ENCODE measurements at places on chromosomes 13 and 19.

DNA sequence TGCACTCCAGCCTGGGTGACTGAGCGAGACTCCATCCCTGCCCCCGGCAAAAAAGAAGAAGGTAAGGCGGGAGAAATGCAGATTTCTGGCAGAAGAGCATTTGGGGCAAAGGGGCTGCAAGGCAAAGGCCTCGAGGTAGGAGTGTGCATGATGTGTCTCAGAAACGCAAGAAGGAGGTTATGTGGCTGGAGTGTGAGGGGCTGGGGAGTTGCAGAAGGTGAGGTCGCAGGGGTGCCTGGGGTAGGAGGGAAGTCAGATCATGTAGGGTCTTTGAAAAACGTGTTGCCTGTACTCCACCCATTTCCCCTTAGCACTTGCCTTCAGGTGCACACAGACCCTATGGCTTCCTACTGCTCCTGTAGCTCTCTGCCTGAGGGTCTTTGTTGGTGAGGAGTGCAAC is 29.9 kb downstream of the KCTD15 start:
- no peak for DNase-seq

DNA sequence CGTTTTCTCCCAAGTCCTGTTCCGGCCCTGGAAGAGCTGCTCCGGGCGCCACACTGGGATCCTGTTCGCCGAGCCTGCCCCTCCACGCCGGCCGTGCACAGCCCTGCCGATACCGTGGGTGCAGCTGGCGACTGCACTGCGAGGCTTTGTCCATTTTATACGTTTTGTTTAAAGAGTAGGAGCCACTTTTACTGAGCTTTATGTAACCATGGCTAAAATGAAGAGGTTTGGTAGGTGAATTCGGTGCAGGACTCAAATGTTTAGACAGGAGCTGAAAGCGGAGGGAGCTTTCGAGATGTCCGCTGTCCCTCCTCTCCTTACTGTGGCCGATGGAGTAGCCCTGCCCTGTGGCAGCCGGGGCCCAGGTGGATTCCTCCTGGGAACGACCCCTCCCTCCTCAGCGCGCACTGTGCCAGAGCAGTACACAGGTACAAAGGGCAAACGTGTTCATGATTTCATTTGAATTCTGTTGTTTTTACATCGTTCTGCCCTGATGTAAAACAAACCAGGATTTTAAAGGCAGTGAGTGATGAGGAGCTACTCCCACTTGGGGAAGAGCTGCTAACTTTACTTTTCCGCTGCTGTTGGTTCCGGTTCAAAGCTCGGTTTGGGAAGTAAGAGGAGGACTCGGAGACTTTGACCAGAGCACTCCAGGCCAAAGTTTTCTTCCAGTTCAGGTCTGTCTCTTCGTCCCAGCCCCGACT is 1.7 kb downstream of the COL4A2 start:
- DNase-seq = no peak

DNA sequence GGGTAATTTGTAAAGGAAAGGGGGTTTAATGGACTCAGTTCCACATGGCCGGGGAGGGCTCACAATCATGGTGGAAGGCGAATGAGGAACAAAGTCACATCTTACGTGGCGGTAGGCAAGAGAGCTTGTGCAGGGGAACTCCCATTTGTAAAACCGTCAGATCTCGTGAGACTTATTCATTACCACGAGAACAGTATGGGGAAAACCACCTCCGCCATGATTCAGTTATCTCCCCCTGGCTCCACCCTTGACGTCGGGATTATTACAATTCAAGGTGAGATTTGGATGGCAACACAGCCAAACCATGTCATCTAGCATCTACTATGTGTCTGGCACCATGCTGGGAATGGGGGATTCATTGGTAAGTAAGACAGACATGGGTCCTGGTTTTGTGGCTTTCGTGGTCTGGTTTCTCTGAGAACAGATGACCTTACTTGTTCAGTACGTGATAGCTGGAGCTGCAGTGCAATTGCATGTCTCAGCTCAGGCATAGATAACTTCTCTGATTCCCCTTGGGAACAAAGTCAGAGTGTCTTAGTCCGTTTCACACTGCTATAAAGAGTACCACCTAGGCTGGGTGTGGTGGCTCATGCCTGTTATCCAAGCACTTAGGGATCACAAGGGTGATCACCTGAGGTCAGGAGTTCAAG is 8.3 kb downstream of the ZNF554 start:
- DNase-seq = no peak

DNA sequence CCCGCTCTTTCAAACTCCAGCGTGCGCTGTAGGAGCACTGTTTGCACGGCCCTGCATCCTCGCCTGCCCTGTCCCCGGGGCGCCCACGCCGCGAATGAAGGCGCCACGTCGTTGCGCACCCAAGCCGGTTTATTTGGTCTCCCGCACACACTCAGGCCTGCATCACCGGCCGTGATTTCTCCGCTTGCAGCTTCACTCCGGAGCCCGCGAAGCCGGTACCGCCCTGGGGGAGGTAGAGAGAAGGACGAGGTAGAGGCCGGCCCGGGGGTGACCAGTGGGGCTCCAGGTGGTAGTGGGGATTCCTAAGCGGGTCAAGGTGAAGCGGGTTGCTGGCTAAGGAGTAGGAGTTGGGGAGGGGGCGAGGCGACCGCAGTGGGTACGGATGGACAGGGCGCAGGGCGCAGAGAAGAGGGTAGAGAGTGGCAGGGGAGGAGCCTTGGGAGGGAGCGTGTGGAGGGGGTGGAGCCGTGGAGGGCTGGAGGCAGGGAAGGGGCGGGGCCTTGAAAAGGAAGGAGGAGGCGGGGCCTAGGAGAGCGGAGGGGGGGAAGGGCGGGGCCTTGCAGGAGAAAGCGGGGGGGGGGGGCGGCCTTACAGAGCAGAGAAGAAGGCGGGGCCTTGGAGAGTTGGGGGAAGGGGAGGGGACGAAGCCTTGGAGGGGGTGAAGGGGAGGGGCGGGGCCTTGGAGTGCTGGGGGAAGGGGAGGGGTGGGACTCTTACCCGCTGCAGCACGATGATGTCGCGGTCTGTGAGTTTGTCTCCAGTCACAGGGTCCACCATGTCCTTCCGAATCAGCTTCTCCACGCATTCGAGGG is 24.6 kb downstream of the NOSIP start:
- peak; percentile 70 for DNase-seq

DNA sequence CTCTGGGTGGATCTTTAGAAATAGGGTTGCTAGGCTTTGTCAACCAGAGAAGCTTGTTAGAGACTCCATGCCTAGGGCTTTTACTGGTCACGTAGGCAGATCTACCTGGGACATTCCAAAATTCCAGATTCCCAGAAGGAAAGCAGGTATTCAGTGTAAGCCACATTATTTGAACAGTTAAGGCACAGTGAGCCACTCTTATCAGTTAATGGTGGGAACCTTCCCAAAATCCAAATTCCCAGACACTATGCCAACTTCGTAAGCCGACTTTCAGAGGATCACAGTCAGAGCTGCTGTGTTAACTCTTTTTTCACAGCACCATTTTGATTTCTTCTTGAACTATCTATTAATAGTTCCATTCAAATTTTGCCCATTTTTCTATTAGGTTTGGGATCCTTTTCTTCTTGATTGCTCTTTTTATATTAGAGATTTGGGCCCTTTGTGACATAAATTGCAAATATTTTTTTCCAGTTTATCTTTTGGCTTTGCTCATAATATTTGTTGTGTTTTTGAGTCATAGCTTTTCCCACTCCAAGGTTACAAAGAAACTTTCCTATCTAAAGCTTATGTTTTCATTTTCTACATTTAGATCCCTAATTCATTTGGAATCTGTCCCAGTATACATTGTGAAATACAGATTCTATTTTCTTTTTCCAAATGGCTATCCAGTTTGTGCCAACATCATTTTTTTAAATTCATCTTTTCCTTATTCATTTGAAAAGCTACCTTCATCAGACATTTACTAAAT is 77.3 kb downstream of the DHRS12 start:
- no peak for DNase-seq

DNA sequence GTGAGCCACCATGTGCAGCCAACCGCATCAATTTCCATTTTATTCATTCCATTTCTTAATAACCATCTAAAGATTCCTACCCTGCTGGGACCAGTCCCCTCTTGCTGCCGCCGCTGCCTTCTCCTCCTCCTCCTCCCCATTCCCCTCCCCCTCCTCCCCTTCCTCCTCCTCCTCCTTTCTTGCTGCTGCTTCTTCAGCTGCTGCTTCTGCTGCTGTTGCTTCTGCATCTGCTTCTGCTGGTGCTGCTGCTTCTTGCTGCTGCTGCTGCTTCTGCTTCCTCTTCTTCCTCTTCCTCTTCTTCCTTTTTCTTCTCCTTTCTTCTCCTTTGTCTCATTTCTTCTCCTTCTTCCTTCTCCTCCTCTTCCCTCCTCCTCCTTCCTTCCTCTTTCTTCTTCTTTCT is 20.0 kb upstream of the SPRYD7 start:
- no peak for DNase-seq

DNA sequence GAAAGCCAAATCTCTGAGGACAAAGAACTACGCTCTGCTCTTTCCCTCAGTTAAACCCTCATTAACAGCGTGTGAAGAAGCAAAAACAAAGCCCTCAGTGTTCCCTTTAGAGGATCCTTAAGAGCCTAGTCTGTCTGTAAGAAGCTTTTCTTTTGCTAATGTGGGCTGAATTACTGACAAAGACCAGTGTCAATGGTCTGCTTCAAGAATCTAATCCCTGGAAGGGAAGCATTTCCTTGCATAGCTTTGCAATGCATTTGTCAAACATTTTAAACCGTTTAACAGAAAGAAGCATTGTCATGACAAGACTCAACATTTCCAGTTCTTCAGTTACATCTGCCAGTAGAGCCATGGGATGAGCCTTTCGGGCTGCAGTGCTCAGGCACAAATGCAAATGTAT is 64.9 kb downstream of the EDNRB start:
- no peak for DNase-seq
